ENCODE measurements at places on chromosomes 7 and 10.

DNA sequence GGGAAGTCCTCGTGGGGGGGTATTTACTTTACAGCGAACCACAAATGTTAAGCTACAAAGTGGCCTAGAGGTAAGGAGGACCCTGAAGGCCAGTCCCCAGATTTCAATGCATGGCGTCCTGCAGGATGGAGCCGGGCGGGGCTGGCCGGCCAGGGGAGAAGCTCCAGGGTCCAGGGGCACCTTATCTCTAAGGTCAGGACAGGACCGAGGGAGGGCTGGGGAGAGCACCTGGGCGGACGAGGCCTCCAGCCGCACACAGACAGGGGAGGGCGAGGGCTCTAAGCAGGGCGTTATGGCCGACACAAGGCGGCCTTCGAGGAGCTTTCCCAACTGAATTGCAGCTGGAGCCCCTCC lies 96.4 kb upstream of the DIP2C start:
- no peak for DNase-seq

- DNase-seq: no peak
Measured at GRCh38 chr7:151757274-151757673, 119.6 kb downstream of the PRKAG2 start.

GRCh38 chr7:26199301-26200037 lies 1.1 kb downstream of the HNRNPA2B1 start:
- DNase-seq: peak; percentile 74

- no peak for DNase-seq
Measured at GRCh38 chr10:95260397-95260881, 30.4 kb downstream of the PDLIM1 start.

DNA sequence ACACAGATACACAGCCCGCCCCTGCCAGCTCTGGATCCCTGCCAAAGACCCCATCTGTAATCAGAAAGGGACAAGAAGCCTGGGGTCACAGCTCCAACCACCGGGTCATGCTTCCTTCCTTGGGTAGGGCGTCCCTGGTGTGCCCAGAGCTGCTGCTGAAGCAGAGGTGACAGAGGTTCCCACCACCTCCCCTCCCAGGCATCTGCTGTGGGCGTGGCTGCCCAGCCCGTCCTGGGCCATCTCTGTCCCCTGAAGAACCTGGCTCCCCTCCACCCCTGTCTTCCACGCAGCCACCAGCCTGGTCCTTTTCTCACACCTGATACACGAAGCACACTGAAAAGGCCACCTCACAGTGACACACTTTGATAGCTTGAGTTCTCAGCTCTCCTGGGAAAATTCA lies 38.2 kb upstream of the CPXM2 start:
- DNase-seq: no peak

DNA sequence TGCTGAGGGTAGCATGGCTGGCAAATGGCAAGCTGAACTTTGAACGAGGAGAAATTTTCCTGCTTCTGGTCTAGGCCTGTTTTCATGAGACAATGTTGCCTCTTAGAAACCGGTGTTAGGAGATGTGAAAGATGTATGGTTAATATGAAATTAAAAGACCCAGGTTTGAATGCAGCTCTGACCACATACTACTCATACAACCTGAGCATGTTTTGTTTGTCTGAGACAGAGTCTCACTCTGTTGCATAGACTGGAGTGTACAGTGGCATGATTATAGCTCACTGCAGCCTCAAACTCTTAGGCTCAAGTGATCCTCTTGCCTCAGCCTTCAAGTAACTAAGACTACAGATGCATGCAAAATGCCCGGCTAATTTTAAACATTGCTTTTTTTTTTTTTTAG lies 193.4 kb upstream of the FZD8 start:
- DNase-seq: no peak

Data from activated CD4-positive, alpha-beta T cell treated with anti-CD3 and anti-CD28 coated beads, Interleukin-2, Interleukin-6, amounts not matched to agents 100 ng/mL and 50 ng/mL, durations not matched to agents 16 hours and 8 hours (primary cell).